ENCODE measurements at places on chromosomes 4 and X. TPM values are rescaled to one million over a fixed set of nuclear protein-coding genes. Genes with fewer than 3 reads are reported as not detected.

EREG gene
- 0.22 TPM for total RNA-seq

HTN1 gene
- not detected for total RNA-seq

NELFA gene
- total RNA-seq, result 13.3 TPM

POU4F2 gene
- total RNA-seq, result not detected

SATL1 gene
- total RNA-seq, result not detected

GABRE gene
- 15.4 TPM for total RNA-seq

NPNT gene
- 0.11 TPM for total RNA-seq

F8A2 gene
- not detected for total RNA-seq

MSANTD1 gene
- 0.65 TPM for total RNA-seq

CSN1S1 gene
- total RNA-seq, result not detected

PPBP gene
- not detected for total RNA-seq

C4orf54 gene
- total RNA-seq, result not detected

DCHS2 gene
- 0.11 TPM for total RNA-seq

ZNF630 gene
- total RNA-seq, result 2.0 TPM

MCF2 gene
- 0.43 TPM for total RNA-seq

FANCB gene
- 4.6 TPM for total RNA-seq

MTMR8 gene
- total RNA-seq, result 1.7 TPM

RTL5 gene
- total RNA-seq, result 1.1 TPM

CXCL13 gene
- not detected for total RNA-seq

CFAP97 gene
- total RNA-seq, result 69.1 TPM

SMIM10 gene
- total RNA-seq, result 5.5 TPM

MAGEB10 gene
- total RNA-seq, result not detected

Data from articular chondrocyte of knee joint (primary cell).